ENCODE measurements at places on chromosomes 1 and 21.

DNA sequence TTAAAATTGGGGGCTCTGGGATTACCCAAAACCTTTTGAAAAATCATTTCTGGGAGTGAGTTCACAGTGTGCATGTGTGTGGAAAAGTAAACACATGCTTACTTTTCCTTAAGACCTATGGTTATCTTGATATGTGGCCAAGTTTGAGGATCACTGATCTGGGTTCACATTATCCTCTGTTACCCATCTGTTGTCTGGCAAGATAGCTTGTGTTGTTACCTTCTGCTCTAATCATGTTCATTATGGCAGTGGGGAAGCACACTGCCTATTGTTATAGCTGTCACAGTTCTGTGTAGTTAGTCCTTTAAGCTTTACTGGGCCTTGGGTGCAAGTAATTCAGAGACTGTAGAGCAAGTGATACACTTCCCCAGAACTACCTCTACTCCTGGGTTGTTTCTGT is 5.0 kb downstream of the CTBS start:
- DNase-seq: no peak

GRCh38 chr21:38660333-38661196 is 145.2 kb upstream of the ETS2 start:
- no peak for DNase-seq

DNA sequence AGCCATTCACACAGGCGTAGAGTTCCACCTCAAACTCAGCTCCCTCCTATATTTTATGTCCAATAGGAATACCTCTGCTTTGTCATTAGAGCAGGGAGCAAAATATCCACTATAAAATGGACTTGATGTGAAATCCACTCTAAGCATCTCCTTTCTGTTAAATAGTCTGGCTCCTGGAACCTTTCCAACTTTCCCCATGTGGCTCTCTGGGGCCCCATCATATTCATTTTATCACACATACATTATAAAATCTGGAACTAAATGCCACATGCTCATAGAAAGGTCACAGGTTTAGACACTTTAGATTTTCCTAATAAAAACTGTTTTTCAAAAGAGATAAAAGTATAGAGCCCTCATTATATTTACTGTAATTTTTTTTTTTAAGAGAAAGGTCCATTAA is 82.1 kb downstream of the PTPN14 start:
- DNase-seq: no peak

- DNase-seq: no peak
Observed at GRCh38 chr21:15000081-15000480, 64.7 kb downstream of the NRIP1 start.

DNA sequence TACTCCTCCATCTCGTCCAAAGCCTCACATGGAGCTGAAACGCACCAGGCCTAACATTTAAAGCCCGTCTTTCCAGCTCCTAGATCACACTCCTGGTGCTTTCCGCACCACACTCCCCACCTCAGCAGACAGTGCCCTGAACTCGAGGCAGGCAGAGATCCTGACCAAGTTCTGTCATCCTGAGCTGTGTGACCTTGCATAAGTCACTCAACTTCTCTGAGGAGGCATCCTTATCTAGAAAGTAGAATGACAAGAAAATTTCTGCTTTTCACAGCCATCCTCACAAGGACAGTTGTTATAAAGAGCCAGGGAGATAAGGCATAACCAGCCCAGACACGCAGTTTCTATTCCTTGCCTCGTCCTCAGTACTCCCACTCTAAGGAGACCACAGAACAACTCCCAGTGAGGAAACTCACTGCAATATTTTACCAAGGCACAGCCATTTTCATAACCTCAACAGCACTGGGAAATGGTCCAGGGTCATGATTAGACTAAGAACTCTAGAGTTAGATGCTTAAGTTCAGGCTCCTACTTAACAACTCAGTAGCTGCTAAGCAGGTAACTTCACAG is 3.1 kb downstream of the LRP8 start:
- no peak for DNase-seq

DNA sequence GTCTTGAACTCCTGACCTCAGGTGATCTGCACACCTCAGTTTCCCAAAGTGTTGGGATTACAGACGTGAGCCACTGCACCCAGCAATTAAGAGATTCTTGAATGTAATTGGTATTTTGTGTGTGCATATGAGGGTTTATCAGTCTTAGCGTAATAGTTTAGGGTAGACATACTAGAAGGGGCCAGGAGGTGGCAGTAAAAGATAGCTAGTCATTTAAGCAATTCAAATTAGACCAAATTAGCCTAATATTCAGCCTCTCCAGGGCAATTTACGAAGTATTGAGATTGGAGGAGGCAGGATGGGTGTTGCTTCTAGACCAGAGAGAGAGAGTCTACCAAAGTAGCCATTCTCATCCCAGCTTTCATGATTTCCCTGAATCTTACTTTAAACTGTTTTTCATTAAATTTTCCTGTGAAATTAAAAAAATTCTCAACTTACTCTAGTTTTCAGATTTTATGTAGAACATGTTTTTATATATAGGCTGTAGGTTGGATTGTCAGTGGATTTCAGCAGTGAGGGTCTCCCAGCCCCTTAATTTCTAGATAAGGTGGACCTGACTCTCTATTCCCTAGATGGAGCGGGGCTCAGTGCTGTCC is 119.7 kb downstream of the HHAT start:
- peak; percentile 0 for DNase-seq

DNA sequence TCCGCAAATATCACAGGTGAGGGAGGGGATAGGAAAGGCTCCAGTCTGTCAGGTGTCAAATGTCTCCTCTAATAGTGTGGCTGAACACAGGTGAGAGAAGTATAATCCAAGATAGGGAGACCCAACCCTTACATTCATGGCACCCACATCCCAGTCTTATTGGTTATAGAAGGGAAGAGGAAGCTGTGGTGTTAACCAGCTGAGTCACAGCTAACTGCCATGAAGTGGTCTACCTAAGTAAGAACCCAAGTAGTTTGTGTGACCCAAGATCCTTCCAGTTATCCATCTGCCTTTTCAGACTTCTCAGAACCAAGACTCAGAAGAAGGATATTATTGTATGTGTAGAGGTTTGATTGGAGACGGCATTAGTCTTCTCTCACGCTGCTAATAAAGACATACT is 37.1 kb downstream of the DDAH1 start:
- DNase-seq: no peak

- no peak for DNase-seq
Observed at GRCh38 chr1:24484199-24484598, 18.4 kb upstream of the RCAN3 start.

Data from stimulated activated naive CD4-positive, alpha-beta T cell (primary cell).